NCI-H510A (cell line): ENCODE measurements at places on chromosomes 7 and 10.
A peak's percentile ranks its signal among the peaks of the same experiment; 100 is the strongest.

DNA sequence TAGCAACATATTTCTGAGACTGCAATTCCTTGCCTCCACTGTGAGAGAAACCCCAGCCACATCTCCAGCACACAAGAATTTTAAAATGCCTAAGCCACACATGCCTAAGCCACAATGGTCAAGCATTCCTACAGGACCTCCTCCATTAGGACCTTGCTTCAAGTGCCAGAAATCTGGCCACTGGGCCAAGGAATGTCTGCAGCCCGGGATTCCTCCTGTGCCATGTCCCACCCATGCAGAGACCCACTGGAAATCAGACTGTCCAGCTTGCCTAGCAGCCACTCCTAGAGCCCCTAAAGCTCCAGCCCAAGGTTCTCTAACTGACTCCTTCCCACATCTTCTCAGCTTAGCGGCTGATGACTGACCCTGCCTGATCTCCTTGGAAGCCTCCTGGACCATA lies 117.5 kb downstream of the AHR start:
- no peak for DNase-seq

- no peak for DNase-seq
Observed at GRCh38 chr7:121447243-121447910, 51.3 kb upstream of the FAM3C start.

DNA sequence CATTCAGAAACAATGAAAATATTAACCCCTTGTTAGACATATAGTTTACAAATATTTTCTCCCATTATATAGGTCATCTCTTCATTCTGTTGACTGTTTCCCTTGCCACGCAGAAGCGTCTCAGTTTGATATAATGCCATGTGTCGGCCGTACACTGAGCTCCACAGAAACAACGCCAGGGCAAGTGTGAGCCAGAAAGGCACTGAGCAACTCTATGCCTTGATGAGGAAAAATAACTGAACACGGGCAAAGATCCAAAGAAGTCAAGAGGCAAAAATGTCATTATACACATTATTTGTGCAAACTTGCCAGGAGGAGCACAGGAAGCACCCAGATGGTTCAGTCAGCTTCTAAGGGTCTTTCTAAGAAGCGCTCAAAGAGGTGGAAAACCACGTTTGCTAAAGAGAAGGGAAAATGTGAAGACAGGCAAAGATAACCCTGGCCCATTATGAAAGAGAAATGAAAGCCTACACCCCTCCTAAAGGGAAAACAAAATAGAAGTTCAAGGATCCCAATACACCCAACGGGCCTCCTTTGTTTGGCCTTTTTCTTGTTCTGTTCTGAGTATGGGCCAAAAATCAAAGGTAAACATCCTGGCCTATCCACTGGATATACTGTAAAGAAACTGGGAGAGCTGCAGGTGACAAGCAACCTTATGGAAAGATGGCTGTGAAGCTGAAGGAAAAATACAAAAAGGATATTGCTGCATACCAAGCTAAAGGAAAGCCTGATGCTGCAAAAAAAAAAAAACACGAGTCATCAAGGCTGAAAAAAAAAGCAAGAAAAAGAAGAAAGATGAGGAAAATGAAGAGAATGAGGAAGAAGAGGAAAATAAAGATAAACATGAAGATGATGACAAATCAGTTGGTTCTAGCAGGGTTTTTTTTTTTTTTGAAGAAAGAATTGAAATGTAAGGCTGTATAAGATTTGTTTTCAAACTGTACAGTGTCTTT lies 15.5 kb downstream of the ARHGAP12 start:
- no peak for DNase-seq

DNA sequence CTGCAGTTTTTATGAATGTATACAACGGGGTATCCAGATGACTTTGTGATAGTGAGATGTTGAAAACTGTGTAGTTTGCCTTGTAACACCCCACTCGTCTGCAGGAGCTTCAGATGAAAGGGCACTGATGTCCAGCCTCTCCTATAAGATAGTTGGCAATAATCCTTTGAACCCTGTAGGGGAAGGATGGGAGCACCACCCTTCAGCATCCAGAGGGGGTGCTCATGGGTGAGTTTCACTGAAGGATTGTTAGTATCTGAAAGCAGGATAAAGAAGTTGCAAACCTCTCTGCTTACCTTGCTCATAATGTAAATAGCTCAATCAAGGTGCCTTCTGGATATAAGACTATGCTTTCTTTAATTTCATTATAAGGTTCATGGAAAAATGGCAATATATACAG lies 201.5 kb downstream of the TMEM178B start:
- DNase-seq = no peak

DNA sequence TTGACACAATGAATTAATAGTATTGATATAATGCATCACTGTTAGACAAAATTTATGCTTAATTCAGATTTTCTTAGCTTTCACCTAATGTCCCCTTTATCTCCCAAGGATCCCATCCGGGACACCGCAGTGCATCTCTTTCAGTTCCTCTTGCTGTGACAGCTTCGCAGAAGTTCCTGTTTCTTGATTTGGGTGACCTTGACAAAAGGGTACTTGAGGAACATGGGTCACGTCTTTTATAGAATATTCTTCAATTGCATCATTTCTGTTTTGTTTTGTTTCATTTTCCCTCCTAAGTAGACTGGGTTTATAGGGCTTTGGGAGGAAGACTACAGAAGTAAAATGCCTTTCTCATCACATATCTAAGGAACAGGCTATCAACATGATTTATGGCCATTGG lies 453.2 kb downstream of the DPP6 start:
- DNase-seq = no peak

GRCh38 chr7:132333301-132333700 lies 243.0 kb downstream of the PLXNA4 start:
- no peak for DNase-seq

DNA sequence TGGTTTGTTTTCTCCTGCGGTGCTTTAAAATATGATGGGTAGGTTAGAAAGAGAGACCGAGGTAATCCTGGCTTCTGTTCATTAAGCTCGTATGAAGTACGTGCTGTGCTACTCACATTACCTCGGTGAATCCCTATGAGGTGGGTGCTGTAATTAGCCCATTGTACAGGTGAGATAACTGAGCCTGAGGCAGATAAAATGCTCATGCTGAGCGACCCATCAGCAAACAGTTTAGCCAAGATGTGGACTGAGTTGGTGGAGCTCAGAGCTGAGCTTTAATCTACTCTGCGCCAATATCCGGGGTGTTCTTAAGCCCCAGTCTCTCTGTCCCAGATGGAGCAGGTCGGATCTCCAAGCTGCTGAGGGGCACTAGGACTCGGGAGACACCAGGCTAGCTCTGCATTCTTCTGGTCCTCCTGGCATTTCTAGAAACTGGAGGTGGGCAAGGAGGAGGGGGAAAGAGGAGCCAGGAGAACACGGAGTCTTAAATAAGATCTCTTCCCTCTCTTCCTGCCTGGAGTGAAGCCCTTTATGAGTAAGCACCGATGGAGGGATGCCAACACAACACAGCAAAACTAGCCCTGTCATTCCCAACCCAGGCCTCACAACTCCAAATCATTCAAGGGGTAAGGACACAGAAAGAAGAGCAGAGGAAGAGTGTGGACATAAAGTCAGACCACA lies 458.5 kb downstream of the KCNMA1 start:
- no peak for DNase-seq

GRCh38 chr10:58158806-58159205 lies 108.9 kb downstream of the IPMK start:
- DNase-seq = no peak

DNA sequence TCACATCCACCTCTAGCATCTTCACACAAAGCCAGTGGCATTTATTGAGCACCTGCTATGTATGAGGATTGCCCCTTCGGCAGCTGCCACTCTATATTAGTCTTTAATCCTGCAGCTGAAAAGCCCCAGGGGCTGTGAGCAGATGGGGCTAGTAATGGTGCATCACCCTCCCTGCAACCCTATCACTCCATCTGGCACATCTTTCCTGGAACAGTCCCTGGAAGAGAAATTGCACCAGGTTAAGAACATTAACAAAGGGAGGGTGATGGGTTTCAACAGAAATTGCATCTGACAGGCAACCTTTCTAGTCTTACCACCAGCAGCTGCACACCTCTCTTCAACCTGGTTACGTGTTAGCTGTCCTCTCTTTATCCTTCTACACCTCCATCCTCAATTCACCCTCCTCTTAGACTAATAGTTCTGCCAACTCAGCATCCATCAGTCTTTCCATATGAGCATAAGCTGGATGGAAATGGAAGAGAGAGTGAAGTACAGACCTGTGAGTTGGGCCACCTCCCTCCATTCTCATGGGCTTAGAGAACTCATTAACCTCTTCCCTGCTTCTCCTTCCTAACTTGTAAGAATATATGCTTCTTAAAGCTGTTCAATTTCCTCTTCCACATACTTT lies 168.6 kb upstream of the NEBL start:
- no peak for DNase-seq

DNA sequence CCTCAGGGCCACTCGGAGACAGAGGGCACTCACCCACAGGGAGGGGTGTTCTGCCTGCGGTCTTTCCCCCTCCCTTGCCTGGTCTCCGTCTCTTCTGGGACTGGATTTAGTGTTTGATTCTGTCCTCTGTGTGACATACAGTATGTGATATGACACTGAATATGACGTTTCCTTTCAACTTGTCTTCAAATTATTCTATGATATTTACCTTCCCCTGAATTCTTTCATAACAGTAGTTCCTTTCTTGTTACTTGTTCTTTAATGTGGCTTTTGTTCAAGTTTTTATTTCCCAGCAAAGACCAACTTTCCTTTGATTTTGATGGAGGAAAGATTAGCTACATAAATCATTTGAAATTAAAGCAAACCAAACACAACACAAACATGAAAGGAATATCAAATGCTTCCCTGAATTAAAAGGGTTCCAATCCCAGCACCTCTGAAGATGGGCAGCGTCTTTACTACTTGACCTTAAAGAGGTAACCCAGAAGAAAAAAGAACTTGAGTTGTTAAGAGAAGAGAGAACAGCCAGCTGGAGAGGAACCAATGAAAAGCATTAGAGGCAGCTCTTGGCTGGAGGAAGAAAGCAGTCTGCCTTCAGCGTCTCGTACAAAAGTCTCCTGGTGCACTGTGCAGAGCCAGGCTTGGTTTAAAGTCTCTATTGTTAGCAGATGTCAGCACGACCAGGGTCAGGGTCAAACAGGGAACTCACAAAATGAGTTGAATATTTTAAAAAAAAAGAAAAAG lies 18.3 kb upstream of the RHEB start:
- DNase-seq = no peak

- peak; percentile 52 for DNase-seq
Observed at GRCh38 chr7:95596198-95597063, at the start of gene PDK4. Gene PDK4, minus strand, starts transcription at chr7:95596516. Its CDS starts 223 bp downstream, at chr7:95596293.

GRCh38 chr10:4775808-4776207 lies 50.2 kb upstream of the AKR1E2 start:
- DNase-seq = no peak

DNA sequence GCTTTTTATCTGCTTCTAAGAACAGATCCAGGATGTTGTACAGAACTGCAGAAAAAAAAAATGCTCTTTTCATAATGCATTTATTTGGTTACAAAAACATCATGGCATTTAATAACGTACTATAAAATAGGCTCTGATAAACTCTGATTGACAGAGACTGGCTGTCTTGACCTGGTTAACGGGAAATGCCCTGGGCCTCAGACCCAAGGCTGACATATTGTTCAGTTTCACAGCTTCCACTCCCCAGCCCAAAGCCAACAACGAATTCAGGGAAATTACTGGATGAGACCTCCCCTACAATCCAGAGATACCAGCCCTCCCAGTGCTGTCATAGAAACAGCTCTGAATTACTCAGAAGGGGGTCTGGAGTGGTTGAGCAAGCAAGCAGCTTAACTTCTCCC lies 260.1 kb downstream of the CREB5 start:
- DNase-seq = no peak

GRCh38 chr10:107440741-107441140 lies 276.2 kb upstream of the SORCS1 start:
- DNase-seq = no peak

GRCh38 chr7:726854-727103 lies 280 bp downstream of the DNAAF5 start:
- no peak for DNase-seq

DNA sequence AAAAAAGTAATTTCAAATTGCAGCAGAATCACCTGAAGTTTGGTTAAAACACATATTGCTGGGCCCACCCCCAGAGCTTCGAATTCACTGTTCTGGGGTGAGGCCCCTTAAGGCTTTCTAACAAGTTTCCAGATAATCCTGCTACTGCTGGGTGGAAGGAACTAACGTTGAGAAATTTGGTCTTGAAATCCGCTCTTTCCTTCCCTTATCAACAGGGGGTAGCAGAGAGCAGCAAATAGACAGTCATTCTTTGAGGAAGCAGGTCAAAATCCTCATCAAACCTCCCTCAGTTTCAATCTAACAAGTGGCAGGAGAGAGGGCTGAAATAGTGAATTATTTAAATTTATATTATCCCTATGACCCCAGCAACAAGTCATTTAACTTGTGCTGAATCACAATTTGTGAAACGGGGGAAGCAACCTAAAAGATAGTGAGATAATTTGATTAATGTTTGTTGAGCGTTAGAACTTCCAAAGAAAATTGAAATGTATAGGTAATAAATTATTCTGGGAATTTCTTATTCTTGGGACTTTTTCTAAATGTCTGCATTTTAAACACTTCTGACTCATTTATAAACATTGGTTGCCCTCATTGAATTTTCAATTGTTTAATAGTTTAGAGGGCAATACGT lies 21.7 kb upstream of the MALSU1 start:
- no peak for DNase-seq

DNA sequence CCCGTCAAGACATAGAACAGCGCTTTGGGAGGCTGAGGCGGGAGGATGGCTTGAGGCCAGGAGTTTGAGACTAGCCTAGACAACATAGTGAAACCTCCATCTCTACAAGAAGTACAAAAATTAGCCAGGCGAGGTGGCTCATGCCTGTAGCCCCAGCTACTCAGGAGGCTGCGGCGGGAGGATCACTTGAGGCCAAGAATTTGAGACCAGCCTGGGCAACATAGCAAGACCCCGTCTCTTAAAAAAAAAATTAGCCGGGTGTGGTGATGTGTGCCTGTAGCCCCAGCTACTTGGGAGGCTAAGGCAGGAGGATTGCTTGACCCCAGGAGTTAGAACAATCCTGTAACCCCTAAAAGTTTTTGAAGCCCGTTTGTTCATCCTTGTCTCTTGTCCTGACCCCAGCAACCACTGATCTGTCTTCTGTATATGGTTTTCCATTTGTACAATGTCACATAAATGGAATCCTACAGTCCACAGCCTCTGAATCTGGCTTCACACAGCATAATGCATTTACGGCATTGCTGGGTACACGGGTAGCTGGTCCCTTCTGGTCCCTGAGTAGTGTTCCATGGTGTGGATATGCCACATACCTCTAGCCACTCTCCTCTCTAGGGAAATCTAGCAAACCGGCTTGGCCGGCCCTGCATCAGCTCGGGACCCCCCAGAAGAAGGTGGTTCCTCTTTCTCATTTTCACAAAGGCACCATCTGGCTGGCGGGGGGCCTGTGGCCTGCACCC lies 8.4 kb downstream of the GTF2IRD1 start:
- DNase-seq = no peak

DNA sequence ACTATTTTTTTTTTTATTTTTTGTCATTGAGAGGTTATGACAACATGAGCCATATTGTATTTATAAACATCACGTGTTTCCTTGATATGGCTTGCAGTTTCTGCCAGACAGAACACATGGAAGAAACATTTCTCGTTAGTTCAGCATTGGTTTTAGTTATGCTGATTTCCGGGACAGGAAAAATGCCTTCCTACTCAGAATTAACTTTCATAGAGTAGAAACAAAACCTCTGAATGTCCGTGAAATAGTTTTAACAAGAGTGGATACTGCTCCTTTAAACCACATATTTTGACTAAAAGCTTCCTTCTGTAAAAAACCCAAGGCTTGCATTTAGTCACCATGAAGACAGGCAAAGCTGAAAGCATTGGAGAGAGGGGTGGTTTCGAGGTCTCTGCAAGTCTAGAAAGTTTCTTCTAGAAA lies 240.4 kb downstream of the KIAA1217 start:
- no peak for DNase-seq

- DNase-seq = no peak
Observed at GRCh38 chr10:61978965-61979364, 77.5 kb downstream of the ARID5B start.
